ENCODE measurements at places on chromosomes 7 and 10.
A peak's percentile ranks its signal among the peaks of the same experiment; 100 is the strongest.

- DNase-seq: no peak
Measured at GRCh38 chr10:61164458-61165160, 220.6 kb upstream of the RHOBTB1 start.

DNA sequence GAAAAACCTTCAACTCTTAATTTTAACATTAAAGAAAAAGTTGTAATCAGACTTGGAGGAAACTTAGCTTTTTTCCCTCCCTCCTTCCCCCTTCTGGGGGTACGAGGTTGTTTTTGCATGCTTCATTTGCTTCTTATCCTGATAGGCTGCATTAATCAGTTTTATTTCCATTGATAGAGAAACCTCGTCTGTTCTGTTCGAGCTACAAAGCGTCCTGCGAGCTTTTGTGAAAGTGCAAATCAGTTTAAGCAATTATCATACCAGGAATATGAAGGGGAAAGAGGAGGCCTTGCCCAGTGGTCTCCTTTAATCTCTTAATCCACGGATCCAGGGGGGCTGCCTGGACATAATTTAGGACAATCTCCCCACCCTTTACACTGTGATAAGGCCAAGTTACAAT lies 7.5 kb downstream of the EMX2 start:
- no peak for DNase-seq

DNA sequence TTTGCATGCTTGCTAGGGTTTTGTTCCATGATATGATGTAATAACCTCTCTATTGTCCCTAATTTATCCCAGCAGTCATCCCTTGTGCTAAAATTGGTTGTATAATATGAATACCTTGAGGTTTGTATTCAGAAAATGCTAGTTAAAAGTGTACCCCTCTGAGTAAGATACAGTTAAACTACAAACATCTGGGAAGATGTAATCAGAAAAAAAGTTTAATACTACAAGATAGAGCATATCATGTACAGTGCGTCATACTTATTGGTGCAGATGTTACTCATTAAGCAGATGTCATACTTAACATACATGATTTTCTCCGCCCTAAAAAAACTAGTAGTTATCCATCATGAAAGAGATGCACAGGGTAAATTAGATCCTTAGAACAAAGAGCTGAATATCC lies 336.1 kb upstream of the KCND2 start:
- DNase-seq: no peak

- DNase-seq: no peak
Measured at GRCh38 chr10:17640331-17640816, 3.6 kb upstream of the STAM start.

- DNase-seq: no peak
Measured at GRCh38 chr10:98623176-98623575, 176.4 kb upstream of the HPS1 start.

DNA sequence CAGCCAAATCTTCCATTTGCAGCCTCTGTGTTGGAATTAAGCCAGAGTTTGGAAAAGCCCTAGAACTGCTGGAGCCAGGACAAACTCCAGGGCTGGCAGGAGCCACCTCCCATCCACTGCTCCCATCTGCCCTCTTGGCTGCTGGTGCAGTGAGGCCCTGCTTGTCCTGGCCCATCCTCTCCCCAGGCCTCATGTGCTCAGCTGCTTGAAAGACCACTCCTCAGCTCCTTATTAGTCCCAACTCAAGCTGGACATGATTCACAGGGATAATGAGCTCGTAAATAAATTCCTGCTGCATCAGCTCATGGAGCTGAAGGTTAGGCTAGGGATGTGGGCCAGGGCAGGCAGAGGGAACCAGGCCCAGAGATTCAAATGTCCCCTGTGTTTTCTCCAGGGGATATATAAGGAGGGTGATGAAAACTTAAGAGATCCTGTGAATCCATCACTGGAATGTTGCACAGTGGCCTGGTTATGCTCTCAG lies 282.8 kb downstream of the RPS24 start:
- DNase-seq: no peak

- no peak for DNase-seq
Measured at GRCh38 chr7:122532406-122533269, 166.3 kb downstream of the RNF133 start.

GRCh38 chr7:11579141-11579540 lies 252.9 kb downstream of the THSD7A start:
- no peak for DNase-seq

GRCh38 chr7:30240106-30240800 lies 44.1 kb upstream of the ZNRF2 start:
- no peak for DNase-seq

GRCh38 chr7:1244700-1245523 lies 12.2 kb downstream of the UNCX start:
- no peak for DNase-seq

DNA sequence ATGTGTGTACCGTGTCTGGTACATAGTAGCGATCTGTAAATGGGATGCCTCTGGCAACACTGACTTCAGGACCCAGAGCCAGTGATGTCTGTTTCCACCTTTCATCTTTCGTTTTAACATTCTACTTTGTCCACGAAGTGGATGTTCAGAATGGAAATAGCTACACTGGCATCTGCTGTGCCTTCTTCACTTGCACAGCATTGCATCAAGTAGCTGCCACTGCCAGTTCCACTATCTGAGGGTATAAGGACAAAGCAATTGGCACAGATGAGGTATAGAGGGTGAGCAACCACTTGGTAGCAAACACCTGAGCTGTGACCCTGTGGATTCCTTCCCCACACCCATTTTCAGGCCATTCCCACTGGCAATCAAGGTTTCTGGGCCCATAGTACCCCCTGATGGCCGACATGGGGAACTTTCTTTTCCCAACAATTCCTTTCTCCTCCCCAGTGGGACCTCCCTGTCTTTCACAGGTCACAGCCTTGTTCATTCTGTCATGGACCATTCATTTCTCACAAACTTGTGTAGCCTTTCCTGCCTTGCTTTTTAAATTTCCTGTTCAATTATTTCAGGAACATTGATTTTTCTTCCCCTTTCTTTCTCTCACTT lies 4.0 kb downstream of the ITGA8 start:
- no peak for DNase-seq

GRCh38 chr10:37700886-37701780 lies 156.3 kb downstream of the ZNF248 start:
- DNase-seq: no peak

DNA sequence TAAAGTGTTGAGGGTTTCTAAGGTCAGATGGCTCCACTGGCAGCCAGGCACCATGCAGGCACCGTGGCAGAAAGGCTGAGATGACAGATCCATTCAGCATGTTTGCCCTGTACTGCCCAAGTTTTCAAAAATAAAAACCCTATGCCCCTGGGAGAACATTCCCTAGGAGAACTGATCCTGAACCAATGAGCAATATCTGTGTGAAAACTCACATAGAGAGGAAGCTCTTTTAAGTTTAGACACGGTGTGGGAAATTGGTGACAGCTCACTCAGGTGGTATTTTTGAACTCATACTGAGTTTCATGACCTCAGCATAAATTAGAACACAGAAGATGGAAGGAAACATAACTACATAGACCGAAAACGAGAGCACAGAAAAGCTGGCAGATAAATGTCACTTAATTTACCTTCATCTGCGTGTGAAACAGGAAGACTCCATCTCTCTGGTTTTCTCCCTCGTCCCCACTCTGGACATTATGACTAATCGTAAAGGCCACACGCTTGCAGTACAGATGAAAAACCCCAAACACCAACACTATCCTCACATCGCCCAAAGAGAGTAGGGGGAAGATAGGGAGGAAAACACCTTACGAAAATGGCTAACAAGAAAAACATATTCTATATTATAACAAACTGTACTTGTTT lies 127.8 kb downstream of the ICA1 start:
- DNase-seq: no peak

DNA sequence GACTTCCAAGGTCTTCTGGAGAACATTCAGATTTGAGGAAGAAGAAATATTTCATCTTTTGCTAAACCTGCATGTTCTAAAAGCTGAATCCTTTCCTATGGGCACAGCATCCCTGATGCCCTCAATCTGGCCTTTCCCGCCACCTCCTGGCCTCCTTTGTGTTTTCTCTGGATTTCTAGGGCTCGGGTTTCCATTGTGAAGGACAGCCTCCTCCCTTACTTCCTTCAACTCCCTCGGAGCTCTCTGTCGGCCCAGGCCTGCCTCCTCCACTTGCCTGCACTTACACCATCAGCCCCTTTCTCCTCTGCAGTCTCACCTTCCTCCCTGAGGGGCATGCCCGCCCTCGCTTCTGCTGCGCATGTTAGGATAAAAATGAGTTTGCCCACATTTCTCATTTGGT lies 75.4 kb downstream of the WIPF3 start:
- DNase-seq: peak; percentile 13

GRCh38 chr7:133568544-133568943 lies 315.7 kb downstream of the EXOC4 start:
- no peak for DNase-seq

DNA sequence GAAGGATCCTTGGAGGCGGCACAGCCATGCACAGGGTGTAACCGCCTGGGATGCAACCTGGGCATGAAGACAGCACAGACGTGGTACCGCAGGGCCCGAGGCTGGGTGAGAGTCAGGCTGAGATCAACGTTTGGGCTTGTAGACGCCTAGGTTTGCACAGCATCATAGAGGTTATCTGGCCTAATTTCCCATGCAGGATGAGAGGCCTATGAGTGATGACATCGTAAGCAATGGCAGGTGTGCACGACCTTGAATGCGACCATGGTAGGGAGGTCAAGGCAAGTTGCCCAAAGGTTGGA lies 7.5 kb downstream of the CALML3 start:
- no peak for DNase-seq

DNA sequence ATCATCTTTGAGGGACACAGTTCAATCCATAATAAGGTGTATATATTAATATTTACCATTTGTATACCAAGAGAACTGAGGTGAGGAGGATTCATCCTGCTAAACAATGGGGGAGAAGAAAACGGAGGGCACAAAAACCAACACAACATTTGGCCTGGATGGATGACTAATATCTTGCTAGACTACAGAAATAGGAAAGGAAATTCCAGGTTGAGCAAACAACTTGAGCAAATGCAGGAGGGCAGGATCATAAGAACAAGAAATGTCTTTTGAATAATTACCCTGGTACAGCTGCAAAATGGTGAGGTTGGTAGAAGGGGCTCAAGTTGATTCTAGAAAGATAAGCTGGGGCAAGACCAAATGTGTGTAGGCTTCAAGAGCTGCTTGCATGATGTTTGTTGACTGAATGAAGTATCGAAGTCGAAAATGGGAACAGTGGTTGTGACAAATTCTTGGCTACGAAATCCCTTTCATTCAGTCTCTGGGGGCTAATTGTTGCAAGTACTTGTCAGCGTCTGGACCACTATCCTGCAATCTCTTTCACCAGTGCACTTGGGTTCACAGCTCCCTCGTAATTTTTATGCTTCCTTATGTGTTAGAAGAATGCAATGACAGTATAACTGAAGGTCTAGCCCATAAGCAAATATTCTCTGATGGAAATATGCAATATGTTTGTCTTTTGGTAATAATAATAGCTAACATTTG lies 176.2 kb downstream of the PTEN start:
- no peak for DNase-seq

GRCh38 chr10:121873236-121873635 lies 54.6 kb downstream of the ATE1 start:
- no peak for DNase-seq

DNA sequence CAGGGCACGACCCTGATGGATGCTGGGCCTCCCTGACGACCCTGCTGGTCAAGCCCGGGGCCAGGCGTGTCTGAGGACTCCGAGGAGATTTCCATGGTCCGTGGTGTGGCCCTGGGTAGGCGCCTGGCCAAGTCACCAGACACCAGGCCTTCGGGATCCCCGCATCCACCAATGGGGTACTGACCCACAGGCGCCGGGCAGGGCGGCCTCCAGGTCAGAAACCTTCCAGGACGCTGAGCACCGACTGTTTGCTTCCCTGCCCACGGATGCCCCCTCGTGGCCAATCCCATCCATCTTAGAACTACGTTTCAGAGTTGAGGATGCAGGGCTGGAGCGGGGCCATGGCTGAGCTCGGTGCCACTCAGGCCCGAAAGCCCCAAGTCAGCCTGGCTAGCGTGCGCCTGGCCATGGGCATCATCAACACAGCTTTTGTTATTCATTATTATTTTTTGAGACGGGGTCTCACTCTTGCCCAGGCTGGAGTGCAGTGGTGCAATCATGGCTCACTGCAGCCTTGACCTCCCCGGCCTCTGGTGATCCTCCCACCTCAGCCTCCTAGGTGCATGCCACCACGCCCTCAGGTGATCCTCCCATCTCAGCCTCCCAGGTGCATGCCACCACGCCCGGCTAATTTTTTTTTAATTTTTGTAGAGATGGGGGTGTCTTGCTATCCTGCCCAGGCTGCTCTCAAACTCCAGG lies 7.1 kb upstream of the AMZ1 start:
- no peak for DNase-seq

- DNase-seq: peak; percentile 66
Measured at GRCh38 chr10:130345728-130346127, 209.5 kb downstream of the GLRX3 start.
